ENCODE measurements at places on chromosomes 6 and 20.

DNA sequence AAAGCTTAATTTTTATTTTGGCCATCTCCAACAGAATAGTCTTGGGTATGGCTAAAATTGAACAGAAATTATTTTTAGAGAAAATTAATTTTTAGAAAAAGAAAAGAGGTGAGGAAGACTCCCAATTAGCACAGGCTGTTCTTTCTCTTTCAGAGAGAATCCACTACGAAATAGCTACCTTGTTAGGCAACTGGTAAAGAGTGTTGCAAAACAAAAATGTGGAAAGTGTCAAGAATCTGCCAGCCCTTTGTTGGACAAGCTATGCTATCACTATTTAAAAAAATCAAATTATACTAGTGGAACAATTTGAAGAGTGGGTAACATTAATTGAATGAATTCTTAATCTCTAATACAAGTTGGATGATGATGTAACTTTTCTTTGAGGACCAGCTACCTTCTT lies 19.2 kb upstream of the ZSCAN9 start:
- no peak for DNase-seq

DNA sequence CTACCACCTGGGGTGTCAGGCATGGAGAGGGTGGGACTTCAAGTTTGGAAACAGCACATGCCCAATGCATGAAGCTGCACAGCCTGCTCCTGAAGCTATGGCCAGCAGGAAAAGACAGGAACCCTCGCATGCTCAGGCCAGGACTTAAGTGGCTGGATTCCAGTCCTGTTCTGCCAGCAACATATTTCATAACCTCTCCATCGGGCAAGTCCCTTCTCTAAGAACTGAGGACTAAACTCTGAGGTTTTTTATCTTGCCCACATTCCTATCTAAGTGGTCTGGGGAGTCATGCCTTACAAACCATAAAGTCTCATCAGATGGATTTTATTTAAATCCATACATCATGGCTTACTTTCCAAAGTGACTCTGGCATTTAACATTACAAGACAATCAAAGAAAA lies 27.5 kb upstream of the AGPAT4 start:
- no peak for DNase-seq

GRCh38 chr20:9515741-9516233 lies 1.4 kb downstream of the LAMP5 start:
- DNase-seq, result no peak

- DNase-seq, result no peak
Measured at GRCh38 chr6:87736809-87737540, 34.9 kb upstream of the AKIRIN2 start.

DNA sequence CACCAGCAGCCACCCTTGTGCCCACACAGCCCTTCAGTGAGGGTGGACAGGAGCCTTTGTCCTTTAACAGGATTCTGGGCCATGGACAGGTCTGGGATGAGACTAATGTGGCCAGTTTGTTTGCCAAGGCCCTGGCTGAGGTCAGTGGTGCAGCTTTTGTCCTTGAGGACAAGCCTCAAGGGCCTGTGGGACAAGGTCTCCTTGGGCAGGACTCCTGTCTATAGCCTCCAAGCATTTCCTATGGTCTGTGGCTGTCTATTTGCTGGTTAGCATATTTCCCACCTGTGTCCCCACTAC lies 44.1 kb downstream of the SUN5 start:
- DNase-seq, result no peak

GRCh38 chr6:119350202-119350951 lies 816 bp upstream of the MAN1A1 start:
- DNase-seq, result no peak
